ENCODE measurements at places on chromosomes 1 and 21. TPM values are rescaled to one million over a fixed set of nuclear protein-coding genes. Genes with fewer than 3 reads are reported as not detected.

DNA sequence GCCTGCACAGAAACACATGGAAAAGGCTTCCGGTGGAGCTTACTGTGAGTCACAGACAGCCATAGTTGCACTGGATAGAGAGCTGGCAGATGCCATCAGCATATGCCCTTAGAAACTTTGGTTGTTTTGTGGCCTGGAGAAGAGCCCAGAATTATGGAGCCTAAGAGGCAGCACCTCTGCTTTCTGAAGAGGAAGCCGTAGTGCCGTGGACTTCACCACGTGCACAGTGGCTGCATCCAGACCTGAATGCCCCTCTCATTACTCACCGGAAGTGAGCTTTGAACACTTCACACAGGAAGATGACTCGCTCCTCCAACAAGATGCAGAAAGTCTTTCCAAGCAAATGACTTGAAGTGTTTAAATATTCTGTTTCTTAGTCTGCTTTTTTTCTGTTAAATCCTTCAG lies 28.4 kb downstream of the JUN start:
- DNase-seq, result peak; percentile 100

DNA sequence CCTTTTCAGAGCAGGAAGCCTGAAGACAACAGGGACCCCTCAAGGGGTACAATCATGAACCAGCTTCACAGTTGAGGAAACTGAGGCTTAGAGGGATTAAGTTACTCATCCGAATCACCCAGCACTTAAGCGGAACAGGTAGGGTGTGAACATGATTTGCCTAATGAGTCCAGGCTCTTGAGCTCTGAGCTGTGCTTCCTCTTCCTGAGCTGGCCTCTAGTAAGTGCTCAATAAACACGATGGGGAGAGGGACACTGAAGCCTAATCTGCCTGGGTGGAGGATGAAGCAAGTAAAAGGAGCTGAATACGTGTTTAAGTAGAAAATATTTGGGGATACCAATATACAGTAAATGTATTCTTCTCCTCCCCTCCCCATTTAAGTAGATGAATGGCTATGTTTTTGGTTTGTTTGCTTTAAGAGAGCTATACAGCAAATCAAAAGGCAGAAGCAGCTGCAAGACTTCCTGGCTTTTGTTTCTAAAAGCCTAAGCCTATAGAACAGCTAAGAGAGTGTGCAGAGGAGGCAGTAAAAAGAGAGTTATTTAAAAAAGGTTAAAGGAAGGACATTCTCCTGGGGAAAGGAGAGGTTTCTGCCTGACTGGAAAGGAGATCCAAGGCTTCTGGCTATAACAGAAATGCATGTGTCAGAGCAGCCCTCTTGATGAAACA lies 20.5 kb downstream of the STPG1 start:
- DNase-seq, result no peak

GRCh38 chr1:78410643-78411042 lies 80.1 kb upstream of the PTGFR start:
- DNase-seq, result no peak

DNA sequence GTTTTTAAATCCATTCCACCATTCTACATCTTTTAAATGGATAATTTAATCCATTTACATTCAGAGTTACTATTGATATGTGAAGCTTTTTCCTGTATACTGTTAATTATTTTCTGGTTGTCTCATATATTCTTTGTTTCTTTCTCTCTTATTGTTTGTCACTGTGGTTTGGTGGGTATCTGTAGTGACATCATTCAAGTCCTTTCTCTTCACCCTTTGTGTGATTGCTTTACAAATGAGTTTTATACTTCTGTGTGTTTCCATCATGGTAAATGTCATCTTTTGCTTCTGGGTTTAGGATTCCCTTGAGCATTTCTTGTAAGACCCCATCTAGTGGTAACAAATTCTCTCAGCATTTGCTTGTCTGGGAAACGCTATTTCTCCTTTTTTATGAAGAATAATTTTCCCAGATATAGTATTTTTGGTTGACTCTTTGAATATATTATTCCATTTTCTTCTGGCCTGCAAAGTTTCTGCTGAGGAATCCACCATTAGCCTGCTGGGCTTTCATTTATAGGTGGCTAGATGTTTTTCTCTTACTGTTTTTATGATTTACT lies 10.2 kb downstream of the LY9 start:
- no peak for DNase-seq

- DNase-seq, result peak; percentile 63
These were observed 57.4 kb downstream of the COL6A1 start for GRCh38 chr21:46038871-46039397.

GRCh38 chr1:91712981-91713841 lies 172.7 kb downstream of the TGFBR3 start:
- DNase-seq, result no peak

GRCh38 chr1:33317946-33318345 lies 3.0 kb downstream of the A3GALT2 start:
- DNase-seq, result no peak

- no peak for DNase-seq
These were observed 98.9 kb downstream of the DHRS3 start for GRCh38 chr1:12518931-12519692.

The ZMYND12 gene
- total RNA-seq, result not detected

The SMPDL3B gene
- total RNA-seq, result 0.23 TPM

The TLR5 gene
- not detected for total RNA-seq

The GPR3 gene
- total RNA-seq, result 0.23 TPM

The ALX3 gene
- not detected for total RNA-seq

The ZNF691 gene
- total RNA-seq, result 16.3 TPM

Data from H4 (cell line).